ENCODE measurements at places on chromosomes 11 and 22.

DNA sequence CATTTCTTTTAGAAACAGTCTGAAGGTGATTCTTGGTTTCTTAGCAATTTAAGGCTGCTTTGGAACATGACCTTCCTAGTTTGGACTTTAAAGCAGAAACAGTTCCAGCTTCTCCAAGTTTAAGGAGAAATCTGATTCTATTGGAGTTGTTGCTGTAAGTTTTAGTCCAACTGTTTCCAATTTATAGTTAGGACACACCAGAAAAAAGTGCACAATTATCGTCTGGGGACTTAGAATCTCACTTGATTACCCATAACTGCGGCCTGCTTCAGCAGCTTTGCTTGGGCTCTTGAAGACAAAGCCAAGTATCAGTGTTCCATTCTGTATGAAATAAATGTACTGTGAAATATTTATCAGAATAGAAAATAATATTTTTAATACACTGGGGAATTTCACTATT is 246.6 kb downstream of the TMEM135 start:
- no peak for DNase-seq

DNA sequence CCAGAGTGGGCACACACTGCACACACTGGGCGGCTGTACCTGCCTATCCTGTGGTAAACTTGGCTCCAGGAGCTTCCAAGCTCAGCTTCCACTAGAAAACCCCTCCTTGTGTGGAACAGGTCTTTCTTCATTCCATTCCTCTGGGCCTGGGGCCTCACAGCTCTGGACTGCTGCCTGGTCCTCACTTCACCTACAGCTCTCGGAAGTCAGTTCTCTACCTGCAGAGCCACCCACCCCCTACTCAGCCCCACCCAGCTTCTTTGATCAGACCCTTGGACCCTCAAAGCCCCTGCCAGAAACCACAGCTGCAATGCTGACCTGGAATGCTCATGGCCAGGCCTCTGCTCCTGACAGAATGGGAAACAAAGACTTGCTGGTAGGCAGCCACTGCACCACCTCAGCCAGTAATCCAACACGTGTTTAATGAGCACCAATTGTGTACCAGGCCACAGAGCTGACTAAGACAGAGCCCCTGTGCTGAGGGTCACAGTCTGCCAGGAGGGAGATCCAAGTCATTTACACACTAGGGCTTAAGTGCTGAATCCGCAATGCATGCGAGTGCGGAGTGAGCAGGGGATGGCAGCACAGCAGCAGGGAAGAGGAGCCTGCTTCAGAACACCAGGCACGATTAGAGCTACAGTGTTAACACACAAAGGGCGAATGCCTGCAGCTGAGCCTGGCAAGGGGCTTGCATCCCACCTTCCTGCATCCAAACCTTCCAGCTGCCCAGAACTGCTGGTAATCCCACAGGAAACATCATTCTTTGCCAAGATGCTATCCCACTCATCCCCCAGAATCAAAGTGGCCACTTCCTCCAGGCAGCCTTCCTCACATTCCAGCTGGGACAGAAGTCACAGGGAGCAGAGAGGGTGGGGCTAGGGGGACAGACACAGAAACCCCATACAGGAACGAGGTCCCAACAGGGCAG is 4.6 kb downstream of the GNB1L start:
- peak; percentile 74 for DNase-seq

DNA sequence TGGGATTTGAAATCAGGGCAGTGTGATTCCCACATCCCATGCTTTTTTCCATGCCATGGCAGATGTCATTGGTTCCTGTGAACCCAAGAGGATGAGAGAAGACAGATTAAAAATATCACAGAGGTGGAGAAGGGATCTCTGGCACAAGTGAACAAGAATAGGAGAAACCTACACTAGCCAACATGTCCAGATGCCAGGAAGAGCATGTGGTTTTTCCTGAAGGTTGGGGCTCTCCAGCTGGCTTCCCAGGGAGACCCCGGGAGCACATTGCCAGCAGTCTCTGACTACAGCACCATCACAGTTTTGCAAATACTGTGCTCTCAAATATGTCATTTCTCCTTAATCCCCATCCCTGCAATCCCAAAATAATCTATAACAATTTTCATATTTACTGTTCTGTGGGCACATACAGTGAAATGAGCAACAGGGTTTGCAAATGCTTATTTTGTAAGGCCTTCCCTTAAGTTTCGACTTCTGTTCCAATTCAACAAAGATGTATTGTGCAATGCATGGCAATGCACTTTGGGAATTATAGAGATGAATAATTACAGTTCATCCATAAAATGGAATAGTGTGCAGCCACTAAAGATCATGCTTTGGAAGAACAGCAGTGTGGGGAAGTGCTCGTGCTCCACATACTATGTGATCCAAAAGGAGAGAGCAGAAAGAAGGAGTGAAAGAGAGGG is 4.8 kb downstream of the ANKK1 start:
- DNase-seq = no peak

GRCh38 chr11:76073724-76074123 is 132.6 kb downstream of the WNT11 start:
- no peak for DNase-seq

DNA sequence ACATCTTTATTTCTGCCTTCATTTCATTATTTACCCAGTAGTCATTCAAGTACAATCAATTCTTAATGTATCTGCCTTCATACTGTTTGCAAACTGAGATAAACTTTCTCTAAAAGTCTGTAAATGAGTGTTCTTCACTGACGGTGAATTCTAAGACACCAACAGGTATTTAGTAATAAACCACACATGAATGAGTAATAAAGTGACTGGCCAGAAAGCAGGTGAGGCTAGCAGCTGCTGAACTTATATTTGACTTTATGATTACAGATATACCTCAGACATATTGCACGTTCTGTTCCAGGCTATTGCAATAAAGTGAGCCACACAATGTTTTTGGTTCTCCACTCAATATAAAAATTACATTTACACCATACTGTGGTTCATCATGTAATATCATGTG is 1894.0 kb upstream of the RAG2 start:
- DNase-seq = no peak

DNA sequence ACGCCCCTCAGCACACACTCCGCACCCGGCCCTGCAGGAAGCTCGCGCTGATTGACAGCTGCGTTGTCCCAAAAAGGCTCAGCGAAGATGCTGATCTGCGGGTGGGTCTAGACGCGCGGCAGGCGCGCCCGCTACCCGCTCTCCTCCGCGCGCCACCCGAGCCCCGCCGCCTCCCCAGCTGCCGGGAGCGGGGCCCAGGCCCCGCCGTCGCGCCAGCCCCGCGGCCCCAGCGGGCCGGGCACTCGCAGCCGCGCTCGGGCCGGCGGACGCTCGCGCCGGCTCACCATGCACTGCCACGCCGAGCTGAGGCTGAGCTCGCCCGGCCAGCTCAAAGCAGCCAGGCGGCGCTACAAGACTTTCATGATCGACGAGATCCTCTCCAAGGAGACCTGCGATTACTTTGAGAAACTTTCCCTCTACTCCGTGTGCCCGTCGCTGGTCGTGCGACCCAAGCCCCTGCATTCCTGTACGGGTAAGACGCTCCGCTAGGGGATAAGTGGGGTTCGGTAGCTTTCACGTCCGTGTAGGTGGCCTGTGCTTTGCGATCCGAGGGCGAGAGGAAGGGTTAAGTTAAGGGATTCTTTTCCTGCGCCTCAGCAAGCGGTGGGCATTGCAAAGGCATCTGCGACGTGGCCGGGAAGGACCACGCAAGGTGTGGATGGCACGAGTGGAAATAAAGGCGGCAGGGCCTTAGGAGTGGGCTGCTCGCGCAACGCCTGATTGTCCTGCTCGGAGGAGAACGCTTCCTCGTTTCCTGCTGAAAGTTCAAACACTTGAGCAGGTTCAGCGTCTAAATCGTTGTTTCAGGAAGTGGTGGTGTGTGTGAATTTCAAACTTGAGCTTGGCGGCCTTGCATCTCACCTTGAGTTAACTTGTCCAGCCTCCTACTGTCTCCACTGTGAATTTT is at the start of gene BARX2:
TSS of gene BARX2 (plus strand) at position 98 of the 907 bp plus-strand sequence. CDS start at position 286, 188 bp downstream.
- DNase-seq = peak; percentile 91

DNA sequence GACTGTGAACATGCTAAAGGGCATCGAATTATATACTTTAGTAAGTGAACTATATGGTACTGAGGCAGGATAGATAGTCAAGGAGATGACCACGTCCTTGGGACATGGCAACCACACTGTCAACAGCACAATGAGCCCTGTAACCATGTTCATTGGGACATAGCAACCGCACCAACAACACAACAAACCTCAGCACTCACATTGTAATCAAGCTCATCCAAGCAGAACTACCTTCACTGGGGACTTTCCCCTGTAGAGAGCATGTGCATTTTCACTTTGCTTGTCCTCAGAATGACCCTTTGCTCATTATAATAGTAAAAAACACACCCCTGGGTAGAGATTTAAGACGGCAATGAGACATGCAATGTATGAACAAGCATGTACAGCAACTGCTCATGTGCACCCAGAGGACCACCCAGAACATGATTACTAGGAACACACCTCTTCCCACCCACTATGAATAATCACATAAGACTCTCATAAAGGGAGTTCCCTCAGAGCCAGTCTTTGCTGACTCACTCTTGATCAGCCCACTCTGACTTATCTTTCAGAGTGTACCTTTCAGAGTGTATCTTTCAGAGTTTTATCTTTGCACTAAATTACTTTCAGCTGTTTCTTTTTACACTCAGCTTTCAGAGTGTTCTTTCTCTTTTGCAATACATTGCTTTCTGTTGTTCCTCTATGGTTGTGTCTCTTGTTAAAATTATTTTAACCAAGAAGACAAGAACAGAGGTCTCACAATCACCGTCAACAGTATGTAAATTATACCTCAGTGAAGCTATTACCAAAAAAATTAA is 4.1 kb upstream of the PLAAT2 start:
- no peak for DNase-seq

All from endodermal cell (in vitro differentiated cells).